Right lobe of liver (tissue), 6 donors: ENCODE measurements at places on chromosomes 11 and 22. TPM values are rescaled to one million over a fixed set of nuclear protein-coding genes. Genes with fewer than 3 reads are reported as not detected.

The CCDC73 gene
- 0.42 TPM for total RNA-seq

The C11orf91 gene
- not detected for total RNA-seq

The MMP10 gene
- not detected for total RNA-seq

The SMPD1 gene
- 77.9 TPM for total RNA-seq

The MAP6 gene
- total RNA-seq = 0.53 TPM

The RIN1 gene
- total RNA-seq = 0.77 TPM

DNA sequence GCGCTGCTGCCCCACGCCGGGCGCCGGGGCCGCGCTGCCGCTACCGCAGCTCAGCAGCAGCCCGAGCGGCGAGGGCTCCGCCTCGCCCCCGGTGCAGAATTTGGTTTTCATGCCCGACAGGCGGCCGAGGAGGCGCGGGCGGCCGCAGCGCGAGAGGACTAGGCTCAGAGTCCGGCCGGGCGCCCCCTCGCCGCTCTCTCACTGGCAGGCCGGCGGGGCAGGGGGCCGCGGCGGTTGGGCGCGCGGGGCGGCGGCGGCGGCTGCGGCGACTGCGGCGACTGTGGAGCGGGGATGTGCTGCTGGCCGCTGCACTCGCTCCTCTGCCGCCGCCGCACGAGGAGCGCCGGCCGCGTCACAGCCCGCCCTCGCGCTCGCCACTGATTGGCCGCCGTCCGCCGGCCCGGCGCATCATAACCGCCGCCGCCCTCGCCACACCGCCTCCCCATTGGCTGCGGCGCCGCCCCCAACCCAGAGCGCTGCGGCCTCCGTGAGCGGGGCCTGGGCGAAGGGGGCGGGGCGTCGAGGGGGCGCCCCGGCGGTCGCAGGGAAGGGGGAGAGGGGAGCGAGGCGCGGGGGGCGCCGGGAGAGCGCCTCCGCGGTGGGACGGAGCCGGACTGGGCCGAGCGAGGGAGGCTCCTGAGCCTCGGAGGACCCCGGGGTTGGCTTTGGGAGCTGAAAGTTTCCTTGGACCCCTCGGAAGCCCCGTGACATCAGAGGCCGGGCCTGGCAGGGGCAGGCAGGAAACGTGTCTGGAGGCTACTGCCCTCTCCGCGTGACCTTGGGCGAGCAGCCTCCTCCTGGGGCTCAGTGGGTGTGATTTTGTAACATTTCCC lies at the start of gene CHKA:
CHKA (minus strand) TSS at position 322 of the 833 bp plus-strand sequence; CDS start at position 111, 211 bp downstream.
- DNase-seq = peak; percentile 97
- peak within 1 kb of the TSS; percentile 100 for H3K27ac ChIP-seq
- H3K4me3 ChIP-seq = peak within 1 kb of the TSS; percentile 74
- peaks cover 6% of the 10 kb centered on the region for H3K4me1 ChIP-seq

DNA sequence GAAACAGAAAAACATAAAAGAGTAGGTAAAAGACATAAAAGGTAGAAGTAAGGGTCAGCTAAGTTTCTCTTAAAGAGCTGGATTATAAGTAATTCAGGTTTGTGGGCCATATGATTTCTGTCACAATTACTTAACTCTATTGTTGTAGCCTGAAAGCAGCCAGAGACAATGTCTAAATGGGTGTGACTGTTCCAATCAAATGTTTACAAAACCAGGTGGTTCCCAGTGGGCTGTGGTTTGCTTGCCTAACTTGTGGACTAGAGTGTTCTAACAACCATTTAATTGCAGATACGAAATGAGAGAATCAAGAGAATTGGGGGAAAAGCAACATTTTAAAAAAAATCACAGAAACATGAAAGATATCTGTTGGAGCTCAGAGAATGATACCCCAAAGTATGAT lies 22.6 kb downstream of the OR6M1 start:
- H3K27me3 ChIP-seq = no peaks in the 10 kb centered on the region
- no peaks in the 10 kb centered on the region for H3K4me1 ChIP-seq
- H3K4me3 ChIP-seq = no peak overlapping the region
- DNase-seq = no peak
- no peak overlapping the region for H3K27ac ChIP-seq

- H3K36me3 ChIP-seq = no peaks in the 10 kb centered on the region
- H3K4me1 ChIP-seq = peaks cover 18% of the 10 kb centered on the region
- DNase-seq = peak; percentile 82
- H3K27me3 ChIP-seq = no peaks in the 10 kb centered on the region
These were observed 48.4 kb downstream of the PDE2A start for GRCh38 chr11:72625691-72626413.

GRCh38 chr11:1307998-1308742 lies 1.3 kb downstream of the TOLLIP start:
- H3K27me3 ChIP-seq = no peaks in the 10 kb centered on the region
- H3K27ac ChIP-seq = peak overlapping the region; percentile 89
- DNase-seq = peak; percentile 89
- peak overlapping the region; percentile 82 for H3K4me3 ChIP-seq
- H3K36me3 ChIP-seq = no peaks in the 10 kb centered on the region

DNA sequence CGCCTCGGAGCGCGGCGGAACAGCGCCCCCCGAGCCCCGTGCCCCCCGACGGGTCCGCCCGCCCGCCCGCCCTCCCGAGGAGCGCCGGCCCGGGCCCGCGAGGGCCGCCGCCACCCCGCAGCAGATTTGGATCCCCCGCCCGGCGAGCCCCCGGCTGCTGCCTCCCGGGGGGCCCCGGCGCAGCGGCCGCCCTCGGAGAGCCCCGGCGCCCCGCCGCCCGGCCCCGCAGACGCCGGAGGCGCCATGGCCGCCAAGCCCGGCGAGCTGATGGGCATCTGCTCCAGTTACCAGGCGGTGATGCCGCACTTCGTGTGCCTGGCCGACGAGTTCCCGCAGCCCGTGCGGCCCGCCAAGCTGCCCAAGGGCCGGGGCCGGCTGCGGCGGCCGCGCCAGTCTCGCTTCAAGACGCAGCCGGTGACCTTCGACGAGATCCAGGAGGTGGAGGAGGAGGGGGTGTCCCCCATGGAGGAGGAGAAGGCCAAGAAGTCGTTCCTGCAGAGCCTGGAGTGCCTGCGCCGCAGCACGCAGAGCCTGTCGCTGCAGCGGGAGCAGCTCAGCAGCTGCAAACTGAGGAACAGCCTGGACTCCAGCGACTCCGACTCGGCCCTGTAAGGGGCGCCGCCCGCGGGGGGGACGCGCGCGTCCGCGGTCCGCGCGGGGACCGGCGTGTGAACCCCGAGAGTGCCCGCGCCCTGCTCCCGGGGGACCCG lies 380 bp downstream of the C11orf96 start:
- H3K27me3 ChIP-seq = peaks cover 15% of the 10 kb centered on the region
- H3K36me3 ChIP-seq = no peaks in the 10 kb centered on the region
- H3K27ac ChIP-seq = peak overlapping the region; percentile 87
- H3K4me3 ChIP-seq = peak overlapping the region; percentile 58
- H3K4me1 ChIP-seq = peaks cover 6% of the 10 kb centered on the region

DNA sequence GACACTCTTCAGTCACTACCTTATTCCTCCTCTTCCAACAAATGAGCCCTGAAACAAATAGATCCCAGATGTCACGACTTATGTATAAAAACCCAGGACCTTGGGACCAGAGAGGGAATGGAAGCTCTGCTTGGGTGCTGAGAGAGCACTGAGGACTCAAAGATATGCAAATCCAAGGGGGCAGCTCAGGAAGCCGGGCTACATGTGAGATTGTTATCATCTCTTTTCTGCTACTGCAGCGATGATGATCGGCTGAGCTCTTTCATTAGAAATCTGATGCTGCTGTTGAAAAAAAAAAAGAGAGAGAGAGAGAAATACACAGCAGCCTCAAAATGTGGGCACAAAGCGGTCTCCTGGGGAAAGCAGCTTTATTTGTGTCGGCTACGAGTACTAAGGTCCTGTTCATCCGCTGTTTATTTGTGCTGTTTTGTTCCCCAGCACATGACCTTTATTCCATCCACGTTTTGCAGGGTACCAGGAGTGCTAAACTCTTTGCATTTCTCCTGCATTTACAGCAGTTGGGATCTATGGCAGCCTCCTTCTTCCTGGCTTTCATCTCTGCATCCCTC lies 120.2 kb downstream of the TRIM29 start:
- H3K27me3 ChIP-seq = no peaks in the 10 kb centered on the region
- DNase-seq = no peak
- H3K4me1 ChIP-seq = no peaks in the 10 kb centered on the region
- H3K27ac ChIP-seq = no peak overlapping the region
- H3K4me3 ChIP-seq = no peak overlapping the region
- no peaks in the 10 kb centered on the region for H3K36me3 ChIP-seq

GRCh38 chr11:121953122-121953521 lies 162.9 kb downstream of the BLID start:
- DNase-seq = peak; percentile 49
- no peaks in the 10 kb centered on the region for H3K27me3 ChIP-seq
- no peak overlapping the region for H3K4me3 ChIP-seq
- H3K4me1 ChIP-seq = no peaks in the 10 kb centered on the region

DNA sequence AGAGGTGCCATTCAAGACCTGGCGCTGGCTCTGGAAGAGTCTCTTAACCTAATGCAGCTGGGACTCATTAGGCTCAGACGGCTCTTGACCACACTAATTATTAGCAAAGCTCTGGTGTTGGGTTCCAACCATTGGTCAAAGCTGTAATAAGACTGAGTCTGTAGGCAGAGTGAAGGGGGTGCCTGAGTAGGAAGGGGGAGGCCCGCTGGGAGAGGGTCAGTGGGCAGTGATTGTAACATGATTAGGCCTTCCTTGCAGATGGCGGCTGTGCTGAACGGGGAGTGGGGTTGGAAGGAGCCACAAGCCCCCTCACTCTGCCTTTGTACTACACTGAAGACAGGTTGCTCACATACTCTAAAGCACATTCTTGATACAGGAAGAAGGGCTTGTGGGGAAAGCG lies 5.2 kb downstream of the SRPRA start:
- peaks cover 12% of the 10 kb centered on the region for H3K36me3 ChIP-seq
- no peak overlapping the region for H3K4me3 ChIP-seq
- no peak overlapping the region for H3K27ac ChIP-seq
- no peak for DNase-seq

DNA sequence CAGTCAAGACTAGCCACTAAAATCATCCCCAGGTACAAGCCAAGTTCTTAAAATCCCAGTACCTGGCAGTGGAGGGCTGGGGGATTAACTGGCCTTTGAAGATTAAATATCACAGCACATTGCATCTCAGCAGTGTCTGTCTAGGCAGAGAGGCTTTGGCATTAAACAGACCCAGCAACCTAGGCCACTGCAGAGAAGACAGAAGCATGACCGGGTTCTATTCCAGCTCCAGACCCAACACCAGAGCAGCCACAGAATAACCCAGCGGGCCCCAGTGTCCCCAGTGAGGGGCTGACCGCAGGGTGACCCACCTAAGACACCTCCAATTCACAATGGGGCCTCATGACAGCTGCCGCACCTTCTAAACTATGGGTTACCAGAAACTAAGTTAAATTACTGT lies 88.2 kb downstream of the SHANK2 start:
- no peaks in the 10 kb centered on the region for H3K4me1 ChIP-seq
- no peaks in the 10 kb centered on the region for H3K36me3 ChIP-seq
- H3K27me3 ChIP-seq = no peaks in the 10 kb centered on the region

GRCh38 chr11:123590296-123590912 lies 64.0 kb downstream of the SCN3B start:
- H3K4me3 ChIP-seq = no peak overlapping the region
- no peaks in the 10 kb centered on the region for H3K36me3 ChIP-seq
- no peaks in the 10 kb centered on the region for H3K27me3 ChIP-seq
- no peak overlapping the region for H3K27ac ChIP-seq

- H3K36me3 ChIP-seq = no peaks in the 10 kb centered on the region
- no peaks in the 10 kb centered on the region for H3K27me3 ChIP-seq
These were observed 2.6 kb downstream of the PATZ1 start for GRCh38 chr22:31343235-31344191.

DNA sequence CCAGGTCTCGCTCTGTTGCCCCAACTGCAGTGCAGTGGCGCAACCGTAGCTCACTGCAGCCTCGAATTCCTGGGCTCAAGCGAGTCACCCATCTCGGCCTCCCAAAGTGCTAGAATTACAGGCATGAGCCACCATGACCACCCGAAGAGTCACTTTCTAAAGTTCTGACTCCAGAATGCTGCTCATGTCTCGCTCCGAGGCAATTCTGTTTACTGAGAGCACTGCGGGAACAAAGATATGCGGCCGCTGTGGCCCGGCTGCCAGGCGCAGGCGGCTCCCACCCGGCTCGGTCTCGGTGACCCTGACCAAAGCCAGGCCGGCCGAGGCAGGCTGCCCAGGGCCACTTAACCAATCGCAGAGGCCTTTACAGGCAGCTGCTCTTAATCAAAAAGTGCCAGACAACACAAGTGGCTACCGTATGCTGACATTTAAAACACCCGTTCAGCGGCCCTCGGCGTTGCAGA lies 78.7 kb downstream of the PHF21B start:
- no peaks in the 10 kb centered on the region for H3K27me3 ChIP-seq
- no peaks in the 10 kb centered on the region for H3K4me1 ChIP-seq
- DNase-seq = peak; percentile 32
- H3K36me3 ChIP-seq = no peaks in the 10 kb centered on the region
- H3K4me3 ChIP-seq = no peak overlapping the region
- no peak overlapping the region for H3K27ac ChIP-seq

DNA sequence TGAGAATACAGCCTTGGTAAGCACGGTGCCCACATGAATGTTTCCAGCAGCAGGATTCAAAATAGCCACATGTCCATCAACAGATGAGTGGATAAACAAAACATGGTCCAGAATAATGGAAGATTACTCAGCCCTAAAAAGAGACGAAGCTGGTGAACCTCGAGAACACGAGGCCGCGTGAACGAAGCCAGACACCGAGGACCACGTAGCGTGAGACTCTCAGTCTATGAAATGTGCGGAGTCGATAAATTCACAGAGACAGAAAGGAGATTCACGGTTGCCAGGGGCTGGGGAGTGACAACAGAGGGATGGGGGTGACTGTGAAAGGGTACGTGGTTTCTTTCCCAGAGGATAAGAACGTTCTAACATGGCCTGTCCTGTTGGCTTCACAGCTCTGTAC lies 2.9 kb upstream of the ASCL2 start:
- H3K27me3 ChIP-seq = no peaks in the 10 kb centered on the region
- no peak for DNase-seq
- H3K4me1 ChIP-seq = no peaks in the 10 kb centered on the region
- H3K27ac ChIP-seq = no peak overlapping the region
- no peaks in the 10 kb centered on the region for H3K36me3 ChIP-seq

GRCh38 chr11:38014405-38014804 lies 1416.4 kb upstream of the RAG2 start:
- no peak for DNase-seq
- no peaks in the 10 kb centered on the region for H3K4me1 ChIP-seq
- no peak overlapping the region for H3K27ac ChIP-seq

DNA sequence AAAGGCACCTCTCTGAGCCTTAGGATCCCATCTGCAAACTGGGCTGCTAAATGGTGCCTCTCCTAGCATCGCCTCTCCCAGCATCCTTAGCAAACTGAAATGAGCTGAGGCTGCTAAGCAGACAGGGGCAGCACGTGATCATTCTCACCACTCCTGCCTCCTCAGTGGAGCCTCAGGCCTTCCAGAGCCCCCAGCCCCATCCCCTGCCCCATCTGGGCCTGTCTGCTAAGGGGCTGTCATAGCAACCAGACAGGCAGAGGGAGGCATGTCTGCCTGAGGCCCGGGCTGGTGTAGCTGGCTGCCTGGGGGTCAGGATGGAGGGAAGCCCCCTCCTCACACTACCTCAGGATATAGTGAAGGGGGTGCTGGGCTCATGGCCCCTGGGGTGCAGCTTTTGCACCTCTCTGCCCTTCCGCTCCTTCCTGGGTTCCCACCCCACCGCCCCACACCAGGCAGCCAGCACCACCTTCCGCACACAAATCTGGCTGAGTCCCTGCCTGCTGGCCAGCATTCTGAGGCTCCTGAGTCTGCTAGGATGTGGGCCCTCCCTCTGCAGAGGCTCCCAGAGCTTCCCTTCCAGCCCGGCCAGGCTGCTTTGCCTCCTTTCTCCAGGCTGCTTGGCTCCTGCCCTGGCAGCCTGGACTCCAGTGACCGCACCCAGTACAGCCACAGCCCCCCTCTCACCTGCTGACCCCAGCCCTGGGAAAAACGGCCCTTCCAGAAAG lies 47.5 kb upstream of the TTLL12 start:
- peak overlapping the region; percentile 84 for H3K27ac ChIP-seq
- H3K27me3 ChIP-seq = no peaks in the 10 kb centered on the region
- no peaks in the 10 kb centered on the region for H3K36me3 ChIP-seq
- DNase-seq = no peak
- H3K4me1 ChIP-seq = peaks cover 11% of the 10 kb centered on the region
